Activated CD8-positive, alpha-beta T cell treated with anti-CD3 and anti-CD28 coated beads, Interleukin-2, amount 10 ng/mL, durations not matched to agents 7 days and 5 days (primary cell): ENCODE measurements at places on chromosomes 7 and 10. TPM values are rescaled to one million over a fixed set of nuclear protein-coding genes. Genes with fewer than 3 reads are reported as not detected.

Gene MMRN2
- total RNA-seq: not detected

Gene MARVELD1
- total RNA-seq: 2.4 TPM

- DNase-seq: no peak
- H3K4me1 ChIP-seq: no peaks in the 10 kb centered on the region
- H3K36me3 ChIP-seq: no peaks in the 10 kb centered on the region
- no peaks in the 10 kb centered on the region for H3K27me3 ChIP-seq
- no peak overlapping the region for H3K27ac ChIP-seq
Observed at GRCh38 chr10:36574207-36574606, 551.2 kb upstream of the ANKRD30A start.

Gene STARD3NL
- 24.1 TPM for total RNA-seq

DNA sequence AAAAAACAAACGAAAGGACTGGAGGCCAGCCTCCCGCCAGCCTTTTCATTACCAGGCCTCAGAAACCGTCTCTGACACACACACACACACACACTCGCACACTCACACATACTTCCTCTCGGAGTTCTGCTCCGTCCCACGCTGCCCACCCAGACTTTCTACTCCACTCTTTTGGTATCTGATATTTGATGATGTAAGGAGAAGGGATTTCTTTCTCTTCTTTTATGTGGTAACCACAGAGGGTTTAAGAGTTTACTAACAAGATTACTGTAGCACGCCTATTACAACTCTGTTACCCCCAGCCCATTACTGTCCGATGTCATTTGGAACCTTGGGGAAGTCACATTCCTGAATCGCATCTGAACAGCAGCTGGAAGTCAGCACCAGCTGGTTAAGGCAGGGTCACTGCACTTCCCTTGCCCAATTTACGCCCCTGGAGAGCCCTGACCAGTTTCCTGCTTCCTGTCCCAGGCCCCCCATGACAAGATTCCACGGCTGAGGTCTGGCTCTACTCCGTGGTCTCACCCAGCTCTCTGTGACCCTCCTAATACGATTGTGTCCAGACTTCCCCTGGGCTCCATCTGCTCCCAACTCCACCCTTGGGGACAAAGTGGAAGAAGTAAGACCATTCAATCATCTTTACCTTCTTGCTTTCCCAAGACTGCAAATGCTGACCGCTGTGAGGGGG lies 1.1 kb downstream of the DENND2A start:
- peaks cover 16% of the 10 kb centered on the region for H3K4me1 ChIP-seq
- H3K36me3 ChIP-seq: no peaks in the 10 kb centered on the region
- H3K27me3 ChIP-seq: peaks cover 54% of the 10 kb centered on the region
- H3K4me3 ChIP-seq: peak overlapping the region; percentile 53

Gene EPHB4
- 1.5 TPM for total RNA-seq

Gene MINDY4
- total RNA-seq: 1.3 TPM

DNA sequence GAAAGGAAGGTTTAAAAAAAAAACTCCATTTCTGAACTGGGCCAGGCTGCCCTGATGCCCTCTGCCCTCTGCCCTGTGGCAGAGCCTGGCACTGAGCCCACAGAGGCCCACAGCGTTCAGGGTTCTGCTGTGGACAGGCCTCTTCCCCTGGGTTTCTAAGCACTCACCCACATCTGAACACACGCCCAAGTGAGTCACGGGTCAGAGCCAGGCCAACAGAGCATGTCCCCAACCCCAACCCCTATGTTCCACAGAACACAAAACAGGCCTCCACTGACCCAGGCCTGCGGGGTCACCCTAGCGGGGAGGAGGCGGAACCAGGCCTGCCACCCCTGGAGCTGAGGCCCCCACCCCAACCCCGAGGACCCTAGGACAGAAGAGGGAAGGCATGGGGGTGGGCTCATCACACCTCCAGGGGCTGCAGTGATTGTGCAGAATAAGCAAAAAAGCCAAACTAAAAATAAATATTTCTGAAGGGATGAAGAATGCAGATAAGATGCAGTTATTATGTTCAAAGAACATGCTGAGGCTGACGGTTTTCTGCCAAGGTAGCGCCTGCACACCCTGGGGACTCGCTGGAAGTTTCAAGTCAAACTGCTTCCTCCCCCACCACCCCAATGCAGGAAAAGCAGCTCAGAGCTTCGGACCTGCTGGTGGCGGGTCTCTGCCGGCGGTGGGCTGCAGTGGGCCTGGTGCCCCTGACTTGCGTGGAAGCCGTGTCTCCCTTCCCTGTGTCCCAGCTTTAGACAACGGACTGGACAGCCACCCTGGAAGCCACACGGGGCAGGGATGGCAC lies 5.4 kb downstream of the WDR86 start:
- peaks cover 20% of the 10 kb centered on the region for H3K4me1 ChIP-seq
- no peaks in the 10 kb centered on the region for H3K36me3 ChIP-seq
- H3K27me3 ChIP-seq: peaks cover 13% of the 10 kb centered on the region
- H3K27ac ChIP-seq: no peak overlapping the region

DNA sequence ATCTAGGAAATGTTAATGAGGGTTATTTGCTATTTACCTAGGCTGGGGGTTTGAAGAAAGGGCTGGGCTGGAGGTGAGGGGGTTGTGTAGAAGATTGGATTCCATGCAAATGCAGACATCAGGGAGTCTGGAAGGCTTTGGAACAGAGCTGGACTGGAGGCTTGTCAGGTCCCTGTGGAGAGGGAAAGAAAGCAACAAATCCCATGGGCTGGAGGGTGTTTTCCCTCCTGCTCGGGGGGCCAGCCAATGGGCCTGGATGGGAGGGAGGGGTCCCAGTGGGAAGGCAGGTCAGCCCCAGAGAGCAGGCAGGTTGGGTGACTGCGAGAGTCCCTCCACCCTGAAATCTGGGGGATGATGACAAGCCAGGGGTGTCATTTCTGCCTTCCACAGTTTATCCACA lies 431.8 kb downstream of the RPS24 start:
- no peak overlapping the region for H3K4me3 ChIP-seq
- no peak overlapping the region for H3K27ac ChIP-seq
- no peaks in the 10 kb centered on the region for H3K36me3 ChIP-seq
- DNase-seq: no peak

DNA sequence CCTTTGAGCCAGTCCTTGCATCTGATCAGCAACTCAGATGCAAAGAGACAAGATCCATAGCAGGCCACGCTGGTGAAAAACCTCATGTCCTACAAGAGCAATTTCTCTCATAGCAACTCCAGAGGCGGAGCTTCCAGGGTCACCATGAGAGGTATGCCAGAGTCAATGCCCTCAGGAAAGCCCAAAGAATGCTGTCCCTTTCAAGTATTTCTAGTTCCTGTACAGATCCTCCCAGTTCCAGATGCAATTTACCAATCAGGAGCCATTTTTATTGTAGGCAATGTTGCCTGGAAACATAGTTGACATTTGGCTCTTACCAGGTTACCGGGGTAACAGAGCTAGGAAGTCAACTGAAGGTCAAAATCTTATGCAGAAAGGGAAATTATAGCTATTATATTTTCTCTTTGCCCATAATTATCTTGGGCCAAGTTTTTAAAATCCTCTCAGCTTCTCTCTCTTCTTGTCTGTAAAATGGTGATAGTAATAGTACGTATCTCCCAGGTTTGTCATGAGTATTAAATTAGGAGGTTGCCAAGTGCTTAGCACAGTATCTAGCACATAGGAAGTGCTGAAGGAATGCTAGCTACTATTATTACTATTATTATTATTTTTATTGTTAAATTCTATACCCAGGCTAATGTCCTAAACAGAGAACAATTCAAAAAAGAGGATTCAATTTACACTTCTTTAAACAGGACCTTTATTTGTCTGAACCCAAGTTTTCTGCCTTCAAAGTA lies 46.3 kb upstream of the TM9SF3 start:
- peaks cover 4% of the 10 kb centered on the region for H3K27me3 ChIP-seq
- H3K4me3 ChIP-seq: no peak overlapping the region
- DNase-seq: no peak
- no peaks in the 10 kb centered on the region for H3K36me3 ChIP-seq
- no peaks in the 10 kb centered on the region for H3K4me1 ChIP-seq

DNA sequence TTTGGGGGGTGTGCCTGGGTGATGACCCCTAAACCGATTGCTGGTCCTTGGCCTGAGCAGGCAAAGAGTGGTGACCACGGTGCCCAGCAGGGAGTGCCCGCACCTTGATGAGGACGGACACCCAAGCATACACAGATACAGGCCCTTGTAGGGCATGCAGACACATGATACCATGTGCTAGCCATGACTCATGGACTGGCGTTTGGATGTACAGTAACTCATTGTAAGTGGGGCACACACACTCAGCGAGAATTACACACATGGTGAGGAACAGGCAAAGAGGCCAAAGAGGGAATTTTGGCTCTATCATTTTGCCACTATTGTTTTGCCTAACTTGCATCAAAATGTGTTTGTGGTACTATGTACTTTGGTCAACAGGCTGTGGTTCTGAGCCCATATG lies 24.1 kb downstream of the KAZALD1 start:
- H3K27me3 ChIP-seq: peaks cover 36% of the 10 kb centered on the region
- no peaks in the 10 kb centered on the region for H3K36me3 ChIP-seq
- H3K4me3 ChIP-seq: no peak overlapping the region
- no peak for DNase-seq
- no peak overlapping the region for H3K27ac ChIP-seq
- no peaks in the 10 kb centered on the region for H3K4me1 ChIP-seq

DNA sequence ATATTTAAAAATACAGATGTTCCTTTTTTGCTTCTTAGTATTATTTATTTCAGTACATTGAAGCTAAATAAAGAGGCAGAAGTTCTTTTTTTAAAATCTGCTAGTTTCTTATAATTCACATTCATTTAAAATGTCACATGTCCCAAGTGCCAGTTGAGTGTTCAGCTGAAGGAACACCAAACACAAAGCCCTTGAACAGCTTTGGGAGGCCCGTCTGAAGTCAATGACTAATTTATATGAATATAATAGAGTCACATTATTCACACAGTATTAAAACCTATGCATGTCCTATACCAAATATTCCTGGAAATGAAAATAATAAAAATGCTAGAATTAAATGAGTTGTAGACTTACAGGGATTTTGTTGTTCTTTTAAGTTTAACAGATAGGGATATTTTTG lies 70.3 kb downstream of the GNAI1 start:
- H3K4me1 ChIP-seq: peaks cover 5% of the 10 kb centered on the region
- no peaks in the 10 kb centered on the region for H3K36me3 ChIP-seq
- no peak for DNase-seq
- no peak overlapping the region for H3K4me3 ChIP-seq
- H3K27me3 ChIP-seq: no peaks in the 10 kb centered on the region

GRCh38 chr10:93672022-93672678 lies 30.2 kb downstream of the FRA10AC1 start:
- no peak overlapping the region for H3K27ac ChIP-seq
- DNase-seq: no peak
- no peaks in the 10 kb centered on the region for H3K27me3 ChIP-seq
- H3K36me3 ChIP-seq: no peaks in the 10 kb centered on the region
- H3K4me1 ChIP-seq: no peaks in the 10 kb centered on the region

DNA sequence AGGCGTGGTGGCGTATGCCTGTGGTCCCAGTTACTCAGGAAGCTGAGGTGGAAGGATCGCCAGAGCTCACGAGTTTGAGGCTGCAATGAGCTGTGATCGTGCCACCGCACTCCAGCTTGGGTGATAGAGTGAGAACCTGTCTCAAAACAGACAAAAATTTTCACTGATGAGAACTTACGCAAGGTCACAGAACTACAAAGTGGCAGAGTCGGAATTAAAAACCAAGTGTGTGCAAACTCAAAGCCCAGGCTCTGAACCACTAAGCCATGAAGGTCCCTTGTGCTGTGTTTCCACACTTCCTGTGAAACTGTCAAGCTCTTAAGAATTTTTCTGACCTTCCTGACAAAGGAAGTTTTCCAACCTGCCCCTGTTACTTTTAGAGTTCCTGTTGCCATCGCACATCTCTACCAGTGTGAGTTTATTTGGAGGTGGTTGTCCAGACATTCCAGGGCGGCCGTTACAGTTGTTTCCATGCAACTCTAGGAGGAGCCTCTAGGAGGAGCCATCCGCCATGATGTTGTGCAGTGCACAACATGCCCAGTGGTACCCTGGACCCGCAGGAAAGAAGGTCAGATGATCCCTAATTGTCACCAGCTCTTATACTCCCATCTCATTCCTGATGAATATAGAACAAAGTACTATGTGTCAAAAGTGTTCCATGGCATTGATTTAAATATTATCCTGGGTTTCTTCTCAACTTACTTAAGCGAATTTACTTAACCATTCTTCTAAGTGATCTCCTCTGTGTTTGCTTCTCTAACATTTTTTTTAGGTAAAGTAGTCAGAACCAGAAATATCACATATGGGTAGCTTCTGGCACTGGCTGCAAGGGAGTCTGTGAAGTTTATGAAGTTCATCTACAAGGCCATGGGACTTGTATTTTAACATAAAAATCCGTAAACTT lies 49.0 kb upstream of the LYZL1 start:
- H3K27me3 ChIP-seq: no peaks in the 10 kb centered on the region
- no peaks in the 10 kb centered on the region for H3K4me1 ChIP-seq
- no peaks in the 10 kb centered on the region for H3K36me3 ChIP-seq
- DNase-seq: no peak

Gene GIMAP6
- total RNA-seq: 93.3 TPM

- H3K27ac ChIP-seq: no peak overlapping the region
- DNase-seq: peak; percentile 66
- H3K36me3 ChIP-seq: no peaks in the 10 kb centered on the region
- H3K4me3 ChIP-seq: no peak overlapping the region
Observed at GRCh38 chr7:142880876-142881505, 4.6 kb downstream of the TRPV6 start.

Gene LLCFC1
- not detected for total RNA-seq

DNA sequence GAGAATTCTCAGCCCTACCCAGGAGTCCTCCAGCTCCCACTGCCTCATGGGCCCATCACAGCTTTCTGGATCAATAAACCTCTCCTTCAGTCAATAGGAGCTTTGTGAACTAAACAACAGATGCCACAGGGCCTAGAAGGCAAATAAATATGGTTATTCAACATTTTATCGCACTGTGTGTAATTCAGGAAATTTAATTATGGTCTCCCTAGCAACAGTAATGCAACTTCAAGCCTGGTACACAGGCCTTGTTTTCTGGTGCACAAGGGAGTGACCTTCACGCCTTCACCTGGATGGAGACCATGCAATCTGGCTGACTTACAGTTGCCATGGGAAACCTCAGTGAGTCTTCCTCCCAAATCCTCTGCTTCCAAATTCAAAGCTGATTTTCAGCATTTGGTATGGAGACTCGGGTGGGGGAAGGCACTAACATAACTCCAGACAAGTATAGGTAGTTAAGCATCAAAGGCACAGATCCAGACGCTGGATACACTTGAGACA lies 441.0 kb upstream of the NPVF start:
- H3K4me3 ChIP-seq: no peak overlapping the region
- DNase-seq: no peak
- peaks cover 2% of the 10 kb centered on the region for H3K27me3 ChIP-seq
- H3K36me3 ChIP-seq: no peaks in the 10 kb centered on the region

Gene ZNF853
- total RNA-seq: 0.78 TPM

Gene HTR7
- not detected for total RNA-seq

Gene ARHGEF5
- total RNA-seq: 10.0 TPM
